Right hindlimb (tissue), 1 donor: ENCODE measurements at places on chromosomes 3 and 15.

DNA sequence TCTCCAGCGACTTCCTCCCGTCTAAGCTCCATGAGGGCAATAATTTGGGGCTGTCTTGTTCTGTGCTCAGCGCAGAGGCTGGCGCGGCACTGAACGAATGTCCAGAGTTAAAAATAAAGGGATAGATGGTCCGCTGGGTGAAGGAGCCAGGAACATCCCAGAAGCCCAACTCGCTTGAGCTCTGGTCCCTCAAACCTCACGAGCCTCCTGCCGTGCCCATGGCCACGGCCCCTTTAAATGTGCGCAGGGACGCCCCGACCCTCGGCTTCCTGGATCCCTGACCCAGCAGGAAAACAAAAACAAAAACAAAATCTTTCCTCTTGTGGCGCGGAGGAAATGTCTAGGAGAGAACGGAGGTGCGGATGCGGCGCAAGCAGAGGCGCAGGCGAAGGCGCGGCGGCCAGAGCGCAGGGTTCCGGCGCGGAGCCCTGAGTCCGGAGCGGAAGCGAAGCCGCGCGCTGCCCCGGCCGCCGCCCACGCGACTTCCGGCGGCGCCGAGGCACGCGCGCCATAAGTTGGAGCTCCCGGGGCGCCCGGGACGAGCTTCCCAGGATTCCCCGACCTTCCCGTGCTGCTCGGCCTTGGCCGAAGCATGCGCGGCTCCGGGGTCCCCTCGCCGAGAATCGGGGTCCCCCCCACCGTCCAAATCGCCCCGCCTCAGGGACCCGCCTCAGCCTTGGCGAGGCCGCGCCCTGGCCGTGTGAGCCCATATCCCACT lies 52.9 kb upstream of the WNT7A start:
- peak; percentile 44 for DNase-seq

DNA sequence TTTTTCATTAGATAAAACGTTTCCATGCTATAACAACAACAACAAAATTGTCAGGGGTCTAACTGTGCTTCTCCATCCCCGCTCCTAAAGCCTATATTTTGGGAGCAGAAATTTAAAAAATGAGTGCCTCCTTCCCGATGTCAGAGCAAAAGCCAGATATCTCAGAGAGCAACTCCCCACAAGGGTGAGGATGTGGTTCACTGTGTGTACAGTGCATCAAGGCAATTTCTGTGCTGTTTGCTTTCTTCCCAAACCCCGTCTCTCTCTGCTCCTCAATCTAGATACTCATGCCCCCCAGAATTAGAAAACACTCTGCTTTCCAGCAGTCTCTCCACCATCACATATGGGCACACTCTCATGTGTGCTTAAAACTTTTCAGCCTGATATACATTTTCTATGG lies 76.7 kb upstream of the MBNL1 start:
- no peak for DNase-seq

DNA sequence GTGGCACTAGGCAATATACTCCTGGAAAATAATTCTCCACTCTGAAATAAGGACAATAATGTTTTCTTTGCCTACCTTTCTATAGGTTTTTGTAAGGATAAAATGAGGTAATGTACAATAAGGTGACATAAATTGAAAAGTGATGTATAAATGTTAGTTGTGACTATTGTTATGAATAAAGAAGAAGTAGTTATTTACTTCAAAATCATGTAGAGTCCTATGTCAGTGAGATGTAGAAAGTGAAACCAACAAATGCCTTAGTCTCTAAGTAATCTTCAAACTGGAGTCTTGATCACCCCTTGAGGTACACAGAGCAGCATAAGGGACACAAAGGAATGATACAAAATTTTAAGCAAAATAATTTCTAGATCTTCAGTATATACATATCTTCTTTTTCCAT lies 60.3 kb upstream of the TP63 start:
- DNase-seq, result no peak

DNA sequence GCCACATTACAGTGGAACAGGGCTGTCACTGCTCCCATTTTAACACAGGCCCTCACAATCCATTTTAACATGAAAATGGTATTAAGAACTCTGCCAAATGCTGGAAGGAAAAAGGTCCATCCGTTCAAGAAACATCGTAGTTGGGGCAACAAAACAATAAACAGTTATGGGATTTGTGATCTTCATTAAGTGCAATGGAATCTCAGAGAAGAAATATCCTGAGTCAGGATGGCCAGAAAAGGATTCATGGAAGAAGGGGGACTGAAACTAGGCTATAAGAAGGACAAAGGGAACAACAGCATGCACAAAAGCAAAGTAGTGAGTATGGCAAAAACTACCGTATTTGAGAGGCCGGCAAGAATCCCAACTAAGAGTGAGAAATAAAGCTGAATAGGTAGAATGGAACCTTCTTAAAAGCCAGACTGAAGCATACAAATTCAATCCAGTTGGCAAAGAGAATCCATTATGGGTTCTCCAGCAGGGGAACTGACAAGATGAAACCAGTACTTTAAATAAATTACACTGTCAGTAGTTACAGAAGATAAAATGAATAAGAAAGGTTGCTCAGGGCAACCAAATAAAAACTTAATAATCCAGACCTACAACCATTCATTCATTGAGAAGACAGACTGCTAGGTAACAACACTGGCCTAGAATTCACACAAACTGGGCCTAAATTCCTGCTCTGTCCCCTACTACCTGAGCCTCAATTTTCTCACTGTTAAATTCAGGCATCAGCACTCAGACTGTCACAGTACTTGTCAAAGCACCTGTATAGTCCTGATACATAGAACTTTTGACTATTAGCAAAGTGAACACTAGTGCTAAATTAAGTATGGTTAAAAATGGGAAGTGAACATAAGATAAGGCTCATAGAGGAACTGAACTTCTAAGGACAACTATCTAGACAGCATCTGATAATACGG lies 6.3 kb downstream of the TBL1XR1 start:
- no peak for DNase-seq

DNA sequence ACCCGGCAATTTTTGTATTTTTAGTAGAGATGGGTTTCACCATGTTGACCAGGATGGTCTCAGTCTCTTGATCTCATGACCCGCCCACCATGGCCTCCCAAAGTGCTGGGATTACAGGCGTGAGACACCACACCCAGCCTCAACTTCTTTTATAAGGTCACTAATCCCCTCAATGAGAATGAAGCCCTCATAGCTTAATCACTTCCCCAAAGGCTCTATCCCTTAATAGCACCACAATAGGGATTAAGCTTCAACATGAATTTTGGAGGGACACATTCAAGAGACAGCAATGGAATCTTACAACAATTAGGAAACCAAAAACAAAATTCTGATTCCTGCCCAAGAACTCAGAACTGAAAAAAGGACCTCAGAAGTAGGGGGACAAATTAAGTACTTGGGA lies 126.8 kb downstream of the ATP1B3 start:
- DNase-seq, result no peak

- DNase-seq, result no peak
Observed at GRCh38 chr3:124965413-124965812, 30.9 kb upstream of the MUC13 start.

DNA sequence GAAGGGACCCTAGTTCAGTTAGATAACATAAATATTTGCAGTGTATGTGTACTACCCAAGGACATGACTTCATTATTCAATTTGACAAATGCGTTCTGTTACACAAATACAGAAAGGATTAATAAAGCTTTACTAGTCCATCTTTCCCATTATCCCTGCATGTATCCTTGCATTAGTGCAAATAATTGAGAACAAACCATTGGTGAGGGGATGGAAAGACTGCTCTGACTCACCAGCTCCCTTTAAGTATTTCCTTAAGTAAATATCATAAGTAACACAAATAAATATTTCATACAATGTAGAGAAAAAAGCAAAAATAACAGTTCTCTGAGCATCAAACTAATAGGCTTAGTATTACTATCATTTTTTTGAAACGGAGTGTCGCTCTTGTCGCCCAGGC lies 1.9 kb upstream of the GPD1L start:
- DNase-seq, result no peak
